ENCODE measurements at places on chromosomes 1 and 21. TPM values are rescaled to one million over a fixed set of nuclear protein-coding genes. Genes with fewer than 3 reads are reported as not detected.

NFIA gene
- 78.6 TPM for total RNA-seq

CHRNB2 gene
- 0.05 TPM for total RNA-seq

AP4B1 gene
- total RNA-seq: 12.6 TPM

TP53BP2 gene
- 24.9 TPM for total RNA-seq

ZP4 gene
- total RNA-seq: not detected

FMOD gene
- total RNA-seq: 66.0 TPM

SELP gene
- 10.6 TPM for total RNA-seq

DIO1 gene
- not detected for total RNA-seq

LAMC2 gene
- 0.40 TPM for total RNA-seq

TMPRSS15 gene
- not detected for total RNA-seq

MCL1 gene
- total RNA-seq: 145 TPM

GJC2 gene
- total RNA-seq: 1.6 TPM

SRGAP2 gene
- total RNA-seq: 15.0 TPM

NFYC gene
- 61.7 TPM for total RNA-seq

TTF2 gene
- total RNA-seq: 9.4 TPM

THEM5 gene
- not detected for total RNA-seq

DNA sequence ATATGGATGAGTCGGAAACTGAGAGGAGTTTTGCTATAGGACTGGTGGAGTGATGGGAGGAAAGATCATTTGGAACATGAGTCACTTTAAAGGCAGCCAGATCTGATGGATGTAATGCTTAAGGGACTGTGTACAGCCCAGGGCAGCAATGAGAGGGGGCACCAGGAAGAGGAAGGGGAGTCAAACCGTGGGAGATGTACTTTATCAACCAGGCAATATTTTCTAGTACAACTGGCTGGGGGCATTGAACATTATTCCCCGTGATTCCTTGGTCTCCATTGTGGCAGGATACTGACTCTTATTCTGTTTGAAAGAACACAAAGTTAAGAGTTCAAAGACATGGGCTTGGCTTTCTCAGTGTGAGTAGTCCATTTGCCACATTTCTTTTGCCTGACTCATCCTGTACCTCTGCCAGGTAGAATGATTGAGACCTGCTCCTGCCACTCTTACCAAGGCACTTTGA, 268.2 kb upstream of the NR5A2 start:
- no peak for DNase-seq

DNA sequence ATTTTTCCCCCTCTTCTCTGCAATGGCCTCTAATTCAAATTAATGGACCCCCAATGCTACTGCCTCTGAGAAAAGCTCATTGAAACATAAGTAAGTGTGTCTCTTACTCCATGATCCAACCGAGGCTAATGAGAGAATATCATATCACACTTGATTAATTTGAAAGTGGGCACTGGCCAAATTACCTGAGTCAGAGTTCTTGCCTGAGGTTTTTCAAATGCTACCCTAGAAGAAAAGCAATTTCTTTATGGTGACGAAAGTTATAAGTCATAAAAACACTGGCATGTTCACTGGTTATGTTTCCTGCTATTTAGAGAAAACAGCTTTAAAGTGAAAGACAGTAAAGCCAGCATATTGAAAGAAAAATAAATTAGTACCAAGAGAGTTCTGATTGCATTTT, 368.8 kb upstream of the TMPRSS15 start:
- no peak for DNase-seq

DNA sequence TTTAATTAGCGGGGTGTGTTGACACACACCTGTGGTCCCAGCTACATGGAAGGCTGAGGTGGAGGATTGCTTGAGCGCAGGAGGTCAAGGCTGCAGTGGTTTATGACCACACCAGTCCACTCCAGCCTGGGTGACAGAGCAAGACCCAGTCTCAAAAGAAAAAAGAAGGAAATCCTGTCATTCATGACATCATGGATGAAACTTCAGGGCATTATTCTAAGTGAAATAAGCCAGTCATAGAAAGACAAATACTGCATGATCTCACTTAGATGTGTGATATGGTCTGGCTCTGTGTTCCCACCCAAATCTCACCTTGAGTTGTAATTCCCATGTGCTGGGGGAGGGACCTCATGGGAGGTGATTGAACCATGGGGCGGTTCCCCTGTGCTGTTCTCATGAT, 82.6 kb downstream of the MT1HL1 start:
- no peak for DNase-seq

GRCh38 chr1:167453123-167453522, 65.2 kb downstream of the CD247 start:
- DNase-seq: no peak

GRCh38 chr1:227953022-227953412, 5.3 kb upstream of the WNT9A start:
- DNase-seq: no peak

- no peak for DNase-seq
These were observed 148.7 kb upstream of the PRMT6 start for GRCh38 chr1:106907795-106908194.

DNA sequence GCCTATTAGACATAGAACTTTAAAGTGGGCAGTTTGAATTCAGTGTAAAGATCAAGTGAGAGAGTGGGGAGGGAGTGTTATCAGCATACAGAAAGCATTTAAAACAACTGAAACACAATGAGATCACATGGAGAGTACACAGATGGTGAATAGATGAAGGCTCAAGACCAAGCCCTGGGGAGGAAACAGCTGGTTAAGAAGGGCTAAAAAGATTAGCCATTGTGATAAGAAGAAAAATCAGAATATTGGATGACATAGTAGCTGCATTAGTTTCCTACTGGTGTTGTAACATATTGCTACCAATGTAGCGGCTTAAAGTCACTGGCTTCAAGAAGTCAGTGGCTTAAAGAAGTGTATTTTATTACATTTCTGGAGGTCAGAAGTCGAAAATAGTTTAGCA, 443.4 kb upstream of the RGS18 start:
- DNase-seq: no peak

GRCh38 chr1:117812869-117813511, 116.4 kb downstream of the GDAP2 start:
- no peak for DNase-seq

DNA sequence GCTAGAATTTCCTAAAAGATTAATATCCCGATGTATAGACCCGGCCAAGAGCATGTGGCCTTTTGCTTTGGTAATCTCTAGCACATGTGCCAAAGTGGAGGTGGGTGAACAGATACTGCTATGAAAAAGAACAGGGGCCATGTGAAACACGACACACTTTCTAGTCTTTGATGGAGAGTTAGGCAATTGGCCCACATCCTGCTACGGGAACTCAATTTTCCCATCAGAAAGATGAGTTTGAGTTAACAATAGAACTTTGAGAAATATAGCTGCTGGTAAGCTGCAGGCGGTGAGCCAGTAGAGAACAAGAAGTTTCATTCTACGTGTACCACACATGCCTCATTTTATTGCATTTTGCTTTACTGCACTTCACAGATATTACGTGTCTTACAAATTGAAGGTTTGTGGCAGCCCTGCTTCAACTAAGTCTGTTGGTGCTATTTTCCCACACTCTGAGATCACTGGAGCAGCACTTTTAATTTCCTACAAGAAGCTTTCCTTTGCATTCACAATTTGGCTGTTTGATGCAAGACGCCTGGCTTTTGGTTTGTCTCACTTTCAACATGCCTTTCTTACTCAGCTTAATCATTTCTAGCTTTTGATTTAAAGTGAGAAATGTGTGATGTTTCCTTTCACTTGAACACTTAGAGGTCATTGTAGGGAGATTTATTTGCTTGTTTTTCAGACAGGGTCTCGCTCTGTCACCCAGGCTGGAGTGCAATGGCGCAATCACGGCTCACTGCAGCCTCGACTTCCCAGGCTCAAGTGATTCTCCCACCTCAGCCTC, 46.3 kb downstream of the HTR6 start:
- DNase-seq: no peak

DNA sequence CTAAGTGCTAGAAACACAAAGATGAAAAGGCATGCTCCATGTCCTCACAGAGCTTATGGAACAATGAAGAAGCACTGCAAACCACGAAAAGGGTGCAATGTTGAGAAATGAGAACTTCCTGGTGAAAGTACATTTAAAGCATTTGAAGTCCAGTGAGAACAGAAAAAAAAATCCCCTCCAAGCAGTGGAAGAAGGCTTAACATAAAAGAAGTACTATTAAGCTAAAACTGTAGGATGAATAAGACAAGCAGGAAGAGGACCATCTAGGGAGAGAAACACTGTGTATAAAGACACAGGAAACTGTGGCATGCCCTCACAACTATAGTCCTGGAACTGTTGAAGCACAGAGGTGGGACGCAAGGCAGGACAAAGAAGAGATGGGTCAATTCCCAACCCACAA, 10.0 kb downstream of the TP53BP2 start:
- DNase-seq: no peak

- DNase-seq: peak; percentile 74
These were observed 3.5 kb downstream of the ITPKB start for GRCh38 chr1:226735576-226735975.

GRCh38 chr1:197453376-197454058, 185.5 kb downstream of the CRB1 start:
- DNase-seq: no peak

- DNase-seq: no peak
These were observed 54.1 kb upstream of the LYST start for GRCh38 chr1:235920596-235921375.

DNA sequence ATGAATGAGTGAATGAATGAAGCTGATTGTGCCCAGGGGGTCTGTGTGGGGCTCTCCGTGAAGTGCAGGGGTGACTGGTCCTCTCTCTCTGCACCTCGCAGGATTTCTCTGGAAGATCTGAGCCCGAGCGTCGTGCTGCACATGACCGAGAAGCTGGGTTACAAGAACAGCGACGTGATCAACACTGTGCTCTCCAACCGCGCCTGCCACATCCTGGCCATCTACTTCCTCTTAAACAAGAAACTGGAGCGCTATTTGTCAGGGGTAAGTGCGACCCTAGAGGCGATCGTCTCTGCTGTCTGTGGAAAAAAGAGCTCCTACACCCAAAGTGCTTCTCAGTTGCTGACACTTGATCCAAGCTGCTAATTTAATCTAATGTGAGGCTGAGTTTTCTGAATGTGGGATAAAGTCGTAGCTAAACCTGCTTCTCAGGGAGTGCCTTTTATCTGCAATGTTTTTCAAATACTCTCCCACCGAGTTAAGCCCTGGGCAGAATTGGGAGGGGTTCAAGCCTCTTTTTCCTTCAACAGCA, 101.7 kb downstream of the HUNK start:
- DNase-seq: no peak

GRCh38 chr1:109191377-109191776, 22.3 kb upstream of the SARS1 start:
- no peak for DNase-seq

DNA sequence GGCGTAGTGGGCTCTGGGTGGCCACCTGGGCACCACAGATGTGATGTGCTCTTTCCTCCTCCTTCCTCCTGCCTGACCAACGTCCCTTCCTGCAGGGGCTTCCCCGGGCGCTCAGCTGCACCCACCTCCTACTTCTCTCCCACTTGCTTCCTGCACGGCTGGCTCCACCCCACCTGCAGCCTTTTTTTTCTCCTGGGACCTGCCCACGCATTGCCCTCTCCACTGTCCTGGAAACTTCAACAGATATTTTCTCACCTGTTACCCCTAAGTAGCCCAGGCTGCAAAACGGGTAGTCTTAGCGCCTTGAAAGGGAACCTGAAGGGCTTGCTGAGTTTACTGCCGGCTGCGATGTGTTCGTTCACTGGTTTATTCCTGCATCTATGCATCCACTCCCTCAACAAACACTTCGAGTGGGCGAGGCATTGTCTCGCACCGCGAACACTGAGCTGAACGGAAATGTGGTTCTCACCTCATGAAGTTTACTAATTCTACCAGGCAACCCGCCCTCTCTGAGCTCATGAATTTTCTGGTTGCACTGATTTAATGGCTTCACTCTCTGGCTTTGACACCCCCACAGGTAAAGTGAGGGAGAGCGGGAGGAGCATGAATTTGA, 23.6 kb downstream of the ZBTB18 start:
- no peak for DNase-seq

DNA sequence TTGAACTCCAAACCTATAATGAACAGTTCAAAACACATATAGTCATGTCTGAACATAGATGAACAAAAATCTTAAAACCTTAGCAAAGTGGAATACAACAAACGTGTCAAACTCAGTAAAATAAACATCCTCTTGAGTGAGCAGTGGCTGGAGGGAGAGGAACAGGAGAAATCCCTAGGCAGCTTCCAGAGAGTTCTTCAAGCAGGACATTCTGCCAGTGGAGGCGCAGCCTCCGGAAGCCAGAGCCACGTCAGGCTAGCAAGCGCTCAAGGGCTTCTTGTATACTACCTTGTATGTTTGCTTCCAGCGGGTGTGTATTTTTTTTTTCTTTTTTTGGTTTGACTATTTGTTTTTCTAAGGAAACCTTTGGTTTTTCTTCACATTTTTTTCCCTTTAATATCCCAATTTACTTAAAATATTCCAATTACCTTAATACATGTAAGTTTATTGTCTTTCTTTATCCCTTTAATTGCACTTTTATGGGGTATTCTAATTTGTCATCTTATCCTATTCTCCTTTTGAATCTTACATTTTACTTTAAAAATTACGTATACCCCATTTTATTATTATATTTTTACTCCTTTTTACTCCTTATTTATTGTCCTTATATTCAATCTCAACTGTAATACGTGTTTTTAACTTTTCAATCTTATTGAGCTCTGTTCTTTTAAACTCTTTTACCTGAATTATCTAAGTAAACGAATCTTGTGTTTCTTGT, 42.0 kb downstream of the COLGALT2 start:
- DNase-seq: no peak

- no peak for DNase-seq
These were observed 21.4 kb upstream of the RNF11 start for GRCh38 chr1:51214615-51215131.

DNA sequence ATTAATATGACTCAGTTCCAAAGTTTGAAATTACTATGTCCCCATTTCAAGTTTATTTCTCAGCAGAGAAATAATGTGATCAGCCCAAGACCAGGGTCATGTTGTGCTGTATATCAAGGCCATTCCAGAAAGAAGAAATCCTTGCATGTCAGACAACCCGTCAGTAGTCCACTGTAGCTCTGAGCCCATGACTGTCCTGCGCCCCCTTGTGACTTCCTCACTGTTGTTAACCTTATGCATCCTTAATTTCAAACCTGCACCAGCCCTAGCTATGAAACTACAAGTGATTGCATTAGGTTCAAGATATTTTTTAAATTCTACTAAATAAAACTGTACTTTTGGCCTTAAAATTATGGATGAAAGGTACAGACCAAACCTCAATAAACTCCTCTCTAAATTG, 133.0 kb downstream of the LRRC7 start:
- DNase-seq: no peak

GRCh38 chr1:232016616-232017015, 390.0 kb downstream of the DISC1 start:
- no peak for DNase-seq

DNA sequence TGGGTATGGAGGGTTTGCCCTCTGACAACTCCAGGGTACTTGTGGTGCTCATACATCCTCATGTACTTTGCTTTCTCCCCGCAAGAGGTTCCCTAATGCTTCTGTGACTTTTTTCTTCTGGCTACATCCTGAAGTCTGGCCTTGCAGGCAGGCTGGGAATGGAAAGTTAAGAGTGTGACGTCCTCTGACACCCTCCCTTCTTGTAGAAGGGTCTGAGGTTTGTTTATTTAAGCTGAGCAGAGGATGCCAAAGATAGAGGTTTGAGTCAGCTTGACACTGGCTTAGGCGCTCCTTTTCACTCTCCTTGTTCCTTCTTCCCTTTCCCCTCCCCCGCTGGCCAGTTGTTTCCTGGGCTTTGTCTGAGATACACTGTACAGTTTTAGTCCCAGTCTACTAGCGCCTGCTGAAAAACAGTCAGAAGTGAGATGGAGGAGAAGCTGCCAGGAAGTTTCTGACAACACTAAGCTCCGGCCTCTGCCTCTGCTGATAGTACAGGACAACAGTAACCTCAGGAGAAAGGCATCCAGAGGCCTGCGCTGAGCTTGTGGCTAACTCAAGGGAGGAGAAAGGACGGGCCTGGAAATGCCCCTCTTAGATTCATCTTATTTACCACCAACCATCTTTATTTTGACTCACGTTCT, at the start of gene MACF1:
MACF1 (plus strand) TSS at position 255 of the 641 bp plus-strand sequence; CDS start at position 583, 328 bp downstream.
- DNase-seq: peak; percentile 90
